ENCODE measurements at places on chromosomes 12 and 14. TPM values are rescaled to one million over a fixed set of nuclear protein-coding genes. Genes with fewer than 3 reads are reported as not detected.

VRTN gene
- total RNA-seq, result not detected

CLIP1 gene
- 86.3 TPM for total RNA-seq

KRT74 gene
- not detected for total RNA-seq

RTL1 gene
- not detected for total RNA-seq
